Stimulated activated CD4-positive, alpha-beta T cell treated with anti-CD3 and anti-CD28 coated beads, Interleukin-1b, Interleukin-23, amount 100 ng/mL, for 4 hours (primary cell): ENCODE measurements at places on chromosomes 11 and 22.

- no peak for DNase-seq
These were observed 3.2 kb downstream of the P2RX3 start for GRCh38 chr11:57341250-57341808.

DNA sequence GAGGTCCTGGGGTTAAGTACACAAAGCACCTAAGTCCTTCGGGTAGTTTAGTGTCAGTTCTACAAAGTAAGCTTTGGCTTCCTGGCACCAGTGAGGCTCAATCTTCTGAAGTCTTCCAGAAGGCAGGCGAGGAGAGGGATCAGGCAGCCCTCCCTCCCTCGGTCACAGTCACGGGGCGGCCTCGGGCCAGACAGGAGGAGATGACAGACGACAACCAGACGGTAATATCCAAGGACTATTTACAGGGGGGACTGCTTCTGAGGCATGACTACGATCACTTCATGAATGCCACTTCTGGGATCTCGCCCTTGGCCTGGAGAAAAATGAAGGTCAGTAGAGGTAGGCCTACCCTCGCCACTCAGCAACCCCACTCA is 383 bp upstream of the TMEM223 start:
- no peak for DNase-seq

DNA sequence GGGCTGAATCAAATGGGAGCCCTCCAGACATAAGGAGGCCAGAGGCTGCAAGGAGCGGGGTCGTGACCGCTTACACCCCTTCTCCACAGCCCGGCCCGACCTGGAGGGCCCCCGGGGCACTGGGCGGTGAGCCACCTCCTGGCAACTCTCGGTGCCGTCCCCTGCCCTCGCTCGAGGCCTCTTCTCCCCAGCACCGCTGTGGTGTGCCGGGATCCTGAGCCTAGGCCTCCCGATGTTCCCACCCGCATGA is 432 bp upstream of the GP1BB start:
- no peak for DNase-seq

- DNase-seq = no peak
These were observed 117.4 kb upstream of the SERPIND1 start for GRCh38 chr22:20656516-20656901.

GRCh38 chr22:43998679-43999264 is 25.3 kb upstream of the PARVB start:
- no peak for DNase-seq

- no peak for DNase-seq
These were observed 31.1 kb upstream of the GCAT start for GRCh38 chr22:37776639-37777005.

DNA sequence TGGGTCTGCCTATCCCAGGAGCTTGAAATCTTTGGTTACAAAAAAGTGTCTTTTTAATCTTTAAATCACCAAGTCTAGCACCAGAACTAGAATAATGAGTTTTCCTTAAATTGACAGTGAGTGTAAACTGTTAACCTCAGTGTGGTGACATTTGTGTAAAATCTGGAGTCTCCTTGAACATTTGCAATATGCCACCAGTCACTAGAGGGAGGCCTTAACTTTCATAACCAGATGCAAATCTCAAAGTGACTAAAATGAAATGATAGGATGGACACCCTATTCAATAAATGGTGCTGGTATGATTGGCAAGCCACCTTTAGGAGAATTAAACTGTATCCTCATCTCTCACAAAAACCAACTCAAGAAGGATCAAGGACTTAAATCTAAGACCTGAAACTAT is 8.3 kb upstream of the SCGB1D2 start:
- DNase-seq = no peak

GRCh38 chr11:124463990-124464389 is 18.5 kb upstream of the OR8B8 start:
- no peak for DNase-seq

DNA sequence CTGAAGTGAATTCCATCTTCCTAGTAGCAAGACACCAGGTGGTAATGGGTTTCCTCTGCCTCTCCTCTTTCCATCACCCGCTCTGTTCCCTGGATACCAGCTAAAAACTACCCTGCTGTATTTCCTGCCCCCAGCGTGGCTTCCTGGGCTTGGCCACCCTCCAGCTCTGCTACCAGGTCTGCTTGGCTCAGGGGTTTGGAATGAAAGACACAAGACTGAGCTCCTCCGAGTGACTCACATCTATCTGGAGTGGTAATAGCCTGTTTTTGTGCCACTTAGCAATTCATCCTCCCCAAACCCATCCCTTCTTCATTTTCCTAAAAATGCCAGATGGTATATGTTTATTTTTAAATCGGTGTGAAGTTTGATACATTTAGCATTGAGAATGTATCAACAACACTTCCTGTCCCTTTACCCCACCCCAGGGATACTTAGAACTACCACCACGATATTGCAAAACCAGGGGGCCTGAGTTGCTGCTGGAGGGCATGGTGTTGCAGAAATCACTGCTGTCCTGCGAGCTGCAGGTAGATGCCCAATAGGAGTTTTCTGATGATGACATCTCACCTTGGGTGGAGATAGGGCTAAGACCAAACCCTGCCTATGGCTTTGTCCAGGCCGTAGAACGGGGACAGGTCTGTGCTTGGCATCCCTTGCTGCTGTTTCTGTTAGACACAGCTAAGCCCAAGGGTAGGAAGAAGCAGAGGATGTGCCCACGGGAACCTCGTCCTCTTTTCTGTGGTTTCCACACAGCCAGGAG is 7.5 kb upstream of the MICAL3 start:
- DNase-seq = no peak

DNA sequence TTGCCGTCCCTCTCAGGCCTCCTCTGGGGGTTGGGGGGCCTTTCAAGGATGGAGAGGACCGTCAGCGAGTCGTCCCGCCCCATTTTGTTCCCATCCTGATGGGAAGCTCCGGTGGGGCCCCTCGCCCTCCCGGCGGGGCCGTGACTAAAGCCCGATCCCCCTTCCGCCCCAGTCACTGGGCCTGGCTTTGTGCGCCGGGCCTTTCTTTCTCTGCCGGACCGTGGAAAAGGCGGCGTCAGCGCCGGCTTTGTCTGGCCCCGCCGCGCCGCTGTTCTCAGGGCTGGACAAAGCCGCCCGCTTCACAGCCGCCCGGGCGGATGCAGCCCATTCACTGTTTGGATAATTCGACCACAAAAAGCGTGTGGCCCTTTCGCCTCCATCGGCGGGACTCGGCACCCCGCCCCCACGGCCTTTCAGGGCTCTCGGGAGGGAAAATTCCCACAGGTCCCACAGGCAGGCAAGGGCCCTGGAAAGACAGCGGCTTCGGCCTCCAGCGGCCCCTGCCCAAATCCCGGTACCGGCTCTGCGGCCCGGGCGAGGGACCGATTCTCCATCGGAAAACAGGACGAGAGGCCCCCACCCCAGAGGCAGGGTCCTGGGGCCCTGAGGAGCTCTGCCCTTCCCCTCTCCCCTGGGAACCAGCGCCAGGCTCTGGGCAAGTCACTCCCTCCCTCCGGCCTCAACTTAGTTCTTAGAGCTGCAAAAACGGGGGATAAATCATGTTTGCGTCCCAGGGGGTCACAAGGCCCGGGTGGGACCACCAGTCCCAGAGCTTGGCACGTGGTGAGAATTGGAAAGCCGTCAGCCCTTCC is 87.2 kb downstream of the WNT7B start:
- DNase-seq = no peak

DNA sequence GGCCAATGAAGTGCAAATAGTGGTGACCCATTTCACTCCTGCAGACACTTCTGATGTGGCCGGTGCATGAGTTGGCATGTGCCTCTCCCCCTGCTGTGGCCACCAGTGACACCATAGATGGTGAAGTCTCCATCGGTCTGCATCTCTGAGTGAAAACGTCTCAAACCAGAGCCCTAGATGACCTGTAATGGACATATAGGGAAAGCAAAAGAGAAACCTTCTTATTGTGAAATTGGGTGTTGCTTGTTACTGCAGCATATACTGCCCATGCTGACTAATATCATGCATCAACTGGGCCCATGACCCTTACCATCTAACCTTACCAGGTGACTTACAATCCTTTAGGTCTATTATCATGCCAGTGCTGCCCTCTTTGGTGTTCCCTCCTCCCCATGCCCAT is 11.7 kb upstream of the VPS37C start:
- no peak for DNase-seq
